ENCODE measurements at places on chromosomes 5 and 9.

GRCh38 chr9:27487927-27488326 is 36.2 kb upstream of the IFNK start:
- no peak for DNase-seq

DNA sequence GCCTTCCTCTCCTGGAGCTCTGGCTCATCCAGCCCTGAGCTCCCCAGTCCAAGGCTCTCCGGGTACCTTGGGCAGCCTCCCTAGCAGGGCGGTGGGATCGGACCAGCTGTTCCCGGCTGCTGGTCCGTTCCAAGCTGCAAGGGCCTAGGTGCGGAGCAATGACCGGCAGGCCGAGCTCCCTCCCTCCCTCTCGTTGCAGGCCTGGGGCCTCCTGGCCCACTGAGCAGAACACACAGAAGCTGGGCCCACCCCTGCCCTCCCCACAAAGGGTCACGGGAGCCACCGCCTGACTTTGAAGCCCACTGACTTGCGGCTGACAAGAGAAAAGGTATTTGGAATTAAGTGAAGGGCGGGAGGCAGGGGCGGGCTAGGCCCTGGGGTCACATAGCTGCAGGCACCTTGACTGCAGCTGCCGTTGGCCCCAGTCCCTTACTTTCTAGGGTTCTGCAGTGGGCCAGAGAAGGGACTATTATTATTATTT is 104.7 kb upstream of the IER5L start:
- no peak for DNase-seq

- DNase-seq, result no peak
These were observed 9.1 kb downstream of the ZDHHC12 start for GRCh38 chr9:128714586-128715435.

DNA sequence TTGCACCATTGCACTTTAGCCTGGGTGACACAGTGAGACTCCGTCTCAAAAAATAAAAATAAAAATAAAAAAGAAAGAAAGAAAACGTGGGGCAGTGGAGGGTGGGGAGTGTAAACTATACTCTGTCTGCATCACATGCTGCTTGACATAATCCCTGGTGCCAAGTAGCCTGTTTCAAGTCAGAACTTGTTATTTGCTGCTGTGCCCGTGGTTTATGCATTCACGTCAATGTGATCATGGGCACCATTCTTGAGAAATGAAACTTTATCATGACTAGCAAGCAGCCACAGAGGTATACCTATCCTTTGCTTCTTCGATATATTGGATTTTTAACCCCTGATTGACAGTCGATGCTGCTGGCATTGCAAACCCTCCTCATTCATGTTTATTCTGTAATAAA is 4.1 kb upstream of the SMU1 start:
- DNase-seq, result no peak

DNA sequence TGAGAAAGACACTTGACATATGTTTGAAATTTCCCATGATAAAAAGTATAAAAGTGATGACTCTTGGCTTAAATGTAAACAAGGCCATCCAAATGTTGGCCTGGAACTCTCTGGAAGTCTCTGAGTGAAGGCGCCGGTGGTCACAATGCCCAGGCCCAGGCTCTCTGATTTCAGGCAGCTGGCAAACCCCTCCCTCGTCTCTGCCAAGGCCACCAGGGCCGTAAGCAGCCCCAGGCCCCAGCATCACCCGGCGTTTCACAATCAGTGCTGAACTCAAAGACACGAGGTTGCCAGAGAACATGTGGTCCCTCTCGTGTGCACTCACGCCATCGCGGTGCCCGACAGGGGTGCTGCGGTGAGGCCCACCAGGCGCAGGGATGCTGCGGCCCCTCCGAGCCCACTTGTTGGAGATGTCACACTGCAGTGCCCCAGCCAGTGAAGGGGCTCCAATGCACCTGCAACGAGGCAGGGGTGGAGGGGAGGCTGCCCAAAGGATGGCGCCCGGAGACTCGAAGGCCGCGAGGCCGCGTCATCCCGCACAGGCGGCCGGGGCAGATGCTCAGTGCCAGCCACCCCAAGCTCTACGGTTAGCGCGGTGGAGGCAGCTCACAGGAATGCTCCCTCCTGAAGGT is 15.0 kb downstream of the LPCAT1 start:
- DNase-seq, result no peak

- no peak for DNase-seq
These were observed 347.5 kb upstream of the CCNG1 start for GRCh38 chr5:163089926-163090325.

DNA sequence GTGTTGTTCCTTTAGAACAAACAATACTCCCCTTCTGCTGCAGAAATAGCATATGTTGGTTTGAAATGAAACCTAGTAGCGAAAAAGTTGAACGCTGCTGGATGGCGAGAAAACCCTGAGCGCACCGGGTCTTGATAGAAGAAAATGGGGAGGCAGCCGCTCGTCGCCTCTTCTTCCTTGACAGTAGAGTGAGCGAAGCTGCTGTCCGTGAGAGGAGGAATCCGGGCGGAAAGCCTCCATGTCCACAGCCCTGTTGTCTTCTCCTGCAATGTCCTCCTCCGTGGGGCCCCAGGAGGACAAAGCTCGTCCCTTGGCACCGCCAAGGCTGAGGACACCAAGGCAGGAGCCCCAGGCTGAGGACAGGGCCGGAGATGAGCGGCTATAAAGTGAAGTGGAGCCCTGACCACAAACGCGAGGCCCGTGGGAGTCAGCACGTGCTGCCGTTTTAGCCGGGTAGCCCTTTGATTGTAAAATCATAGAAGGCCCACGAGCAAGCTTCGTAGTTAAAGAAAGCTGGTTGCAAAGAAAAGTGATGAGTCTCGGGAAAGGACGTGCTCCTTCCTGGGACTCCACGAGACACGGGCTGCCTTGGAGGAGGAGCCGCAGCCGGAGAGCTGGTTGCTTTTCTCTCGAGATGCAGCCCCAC is 35.6 kb downstream of the MRPL36 start:
- DNase-seq, result no peak
